ENCODE measurements at places on chromosomes 1 and 21. TPM values are rescaled to one million over a fixed set of nuclear protein-coding genes. Genes with fewer than 3 reads are reported as not detected.

TRIM67 gene
- not detected for polyA plus RNA-seq

- H3K4me3 ChIP-seq = no peak overlapping the region
- H3K4me1 ChIP-seq = no peaks in the 10 kb centered on the region
- H3K27ac ChIP-seq = no peak overlapping the region
- no peaks in the 10 kb centered on the region for H3K36me3 ChIP-seq
- DNase-seq = peak; percentile 7
These were observed 59.6 kb downstream of the EXTL2 start for GRCh38 chr1:100834777-100835660.

PRAMEF18 gene
- polyA plus RNA-seq = not detected

DNA sequence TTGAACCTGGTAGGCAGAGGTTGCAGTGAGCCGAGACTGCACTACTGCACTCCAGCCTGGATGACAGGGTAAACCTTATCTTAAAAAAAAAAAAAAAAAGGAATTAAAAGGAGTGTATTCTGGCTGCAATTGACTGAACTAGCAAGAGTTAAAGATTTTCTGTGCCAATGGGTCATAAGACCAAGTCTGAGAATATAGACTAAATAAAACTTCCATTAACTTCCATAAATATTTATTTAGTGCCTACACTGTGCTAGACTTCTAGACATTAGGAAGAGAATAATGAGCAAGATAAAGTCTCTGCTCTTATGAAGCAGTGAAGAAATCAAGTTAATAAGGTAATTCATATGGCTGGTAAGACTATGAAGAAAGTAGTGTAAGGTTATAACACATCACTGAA lies 27.2 kb downstream of the DPH5 start:
- H3K36me3 ChIP-seq = peaks cover 53% of the 10 kb centered on the region
- no peak overlapping the region for H3K27ac ChIP-seq
- no peak overlapping the region for H3K4me3 ChIP-seq

- H3K27ac ChIP-seq = peak overlapping the region; percentile 89
- H3K4me1 ChIP-seq = peaks cover 7% of the 10 kb centered on the region
These were observed 21.4 kb downstream of the SLC2A7 start for GRCh38 chr1:9004700-9005394.

SH3BGR gene
- polyA plus RNA-seq = 2.1 TPM

DNA sequence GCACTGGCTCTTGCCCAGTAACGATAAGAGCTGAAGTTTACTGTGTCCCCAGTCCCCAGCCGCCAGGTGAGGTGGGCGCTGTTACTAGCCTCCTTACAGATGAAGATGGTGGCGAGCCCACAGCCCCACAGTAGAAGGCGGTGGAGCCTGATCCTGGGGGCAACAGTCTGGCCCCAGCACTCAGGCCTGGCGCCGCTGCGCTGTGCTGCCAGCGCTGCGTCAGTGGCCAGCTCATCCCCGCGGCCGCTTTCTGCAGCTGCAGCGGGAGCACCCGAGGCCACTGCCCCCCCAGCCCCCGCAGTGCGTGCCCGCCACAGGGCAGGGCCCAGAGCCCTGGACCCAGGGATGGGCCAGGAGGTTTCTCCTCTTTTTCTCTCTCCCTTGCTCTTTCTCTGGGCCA lies 13.3 kb downstream of the H6PD start:
- peak; percentile 3 for DNase-seq
- no peak overlapping the region for H3K27ac ChIP-seq
- peaks cover 38% of the 10 kb centered on the region for H3K36me3 ChIP-seq
- no peak overlapping the region for H3K4me3 ChIP-seq

TLR5 gene
- 1.2 TPM for polyA plus RNA-seq

DNA sequence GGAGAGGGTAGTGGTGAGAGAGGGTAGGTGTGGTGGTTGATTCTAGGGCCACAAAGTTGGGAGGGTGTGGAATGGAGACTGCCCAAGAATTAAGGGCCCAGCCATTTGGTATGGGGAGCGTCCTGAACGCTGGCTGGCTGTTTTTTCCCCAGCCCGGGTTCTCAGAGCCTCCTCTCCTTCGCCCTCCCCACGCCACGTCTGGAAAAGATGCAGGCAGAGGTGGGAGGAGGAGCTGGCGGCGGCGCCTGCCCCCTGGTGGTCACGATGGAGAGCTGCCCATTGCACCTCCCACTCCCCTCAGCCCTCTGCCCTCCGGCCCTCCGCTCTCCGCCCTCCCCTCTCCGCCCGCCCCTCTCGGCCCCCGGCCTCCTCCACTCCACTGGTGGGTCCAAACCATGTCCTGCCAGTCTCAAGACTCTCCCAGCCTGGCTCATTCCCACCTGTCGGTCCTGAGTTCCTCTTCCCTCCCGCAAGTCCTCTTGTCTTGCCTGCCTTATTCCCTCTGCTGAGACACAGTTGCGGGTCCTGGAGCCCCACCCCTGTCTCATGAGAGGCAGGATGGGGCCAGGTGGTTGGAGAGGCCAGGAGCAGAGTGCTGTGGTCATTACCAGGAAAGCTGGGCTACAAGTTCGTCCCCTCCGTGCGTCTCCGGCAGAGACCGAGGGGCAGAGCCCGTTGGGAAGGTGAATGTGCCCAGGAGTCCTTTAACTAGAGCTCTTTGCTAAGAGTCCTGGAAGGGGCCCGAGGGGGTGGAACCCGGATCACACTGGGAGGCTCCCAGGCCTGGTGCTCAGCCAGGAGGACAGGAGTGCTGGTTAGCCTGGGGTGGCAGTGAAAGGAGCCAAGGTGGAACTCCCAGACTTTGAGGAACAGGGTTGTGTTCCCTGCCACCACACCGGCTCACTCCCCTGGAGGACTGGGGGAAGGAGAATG lies 22.6 kb downstream of the ETNK2 start:
- no peak overlapping the region for H3K27ac ChIP-seq
- no peaks in the 10 kb centered on the region for H3K27me3 ChIP-seq
- peaks cover 4% of the 10 kb centered on the region for H3K4me1 ChIP-seq
- peak; percentile 58 for DNase-seq

Data from naive thymus-derived CD8-positive, alpha-beta T cell (primary cell).